Breast epithelium (tissue), 4 donors: ENCODE measurements at places on chromosomes 2 and 18.

GRCh38 chr2:131093006-131093695 lies at the start of gene FAM168B:
TSS of gene FAM168B (minus strand) at chr2:131093460. CDS start at chr2:131082646, 10,814 bp downstream.
- H3K27me3 ChIP-seq = no peaks in the 10 kb centered on the region
- DNase-seq = peak; percentile 80
- peak within 1 kb of the TSS; percentile 97 for H3K27ac ChIP-seq

- H3K4me3 ChIP-seq = no peak overlapping the region
- peak overlapping the region; percentile 56 for H3K27ac ChIP-seq
- peak; percentile 62 for DNase-seq
- no peaks in the 10 kb centered on the region for H3K27me3 ChIP-seq
These were observed 317.6 kb downstream of the TNS1 start for GRCh38 chr2:217685255-217685605.

DNA sequence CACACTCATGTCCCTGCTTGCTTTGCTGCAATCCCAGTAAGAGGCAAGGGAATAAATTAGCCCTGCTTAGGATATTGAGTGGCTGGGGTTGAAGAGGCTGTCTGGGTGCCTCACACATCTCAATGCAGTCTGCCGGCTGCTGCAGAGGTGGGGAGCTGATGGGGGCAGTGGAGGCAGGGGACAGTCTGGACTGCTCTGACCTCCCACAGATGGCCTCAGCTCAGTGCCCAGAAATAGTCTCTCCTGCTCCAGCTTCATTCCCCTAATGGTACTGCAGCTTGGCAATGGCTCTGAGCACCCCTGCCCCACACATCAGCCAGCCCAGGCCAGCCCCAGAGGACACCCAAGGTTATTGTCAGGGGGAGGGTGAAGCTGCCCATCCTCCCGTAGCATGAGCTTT lies 21.5 kb upstream of the TNS1 start:
- no peak overlapping the region for H3K27ac ChIP-seq
- peak; percentile 13 for DNase-seq
- H3K27me3 ChIP-seq = no peaks in the 10 kb centered on the region
- H3K4me3 ChIP-seq = no peak overlapping the region

DNA sequence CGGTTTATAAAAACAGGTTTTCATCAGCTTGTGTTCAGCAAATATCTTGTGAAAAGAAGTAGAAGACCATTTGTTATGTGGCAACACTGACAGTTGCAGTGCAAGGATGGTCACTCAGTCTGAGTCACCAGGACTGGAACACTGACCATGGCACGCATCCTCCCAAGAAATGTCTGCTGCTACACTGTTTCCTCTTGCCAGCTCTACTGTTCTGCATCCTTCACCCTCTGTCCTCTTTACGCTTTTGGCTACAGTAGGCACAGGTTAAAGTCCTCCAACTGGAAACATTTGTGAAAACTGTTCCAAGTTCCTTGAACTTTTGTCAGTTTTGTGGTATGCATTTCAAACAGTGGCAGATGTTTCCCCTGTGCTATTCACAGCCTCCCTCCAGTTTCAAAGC lies 39.4 kb downstream of the OSR1 start:
- H3K27me3 ChIP-seq = no peaks in the 10 kb centered on the region
- H3K4me1 ChIP-seq = no peaks in the 10 kb centered on the region
- H3K36me3 ChIP-seq = no peaks in the 10 kb centered on the region
- no peak for DNase-seq

DNA sequence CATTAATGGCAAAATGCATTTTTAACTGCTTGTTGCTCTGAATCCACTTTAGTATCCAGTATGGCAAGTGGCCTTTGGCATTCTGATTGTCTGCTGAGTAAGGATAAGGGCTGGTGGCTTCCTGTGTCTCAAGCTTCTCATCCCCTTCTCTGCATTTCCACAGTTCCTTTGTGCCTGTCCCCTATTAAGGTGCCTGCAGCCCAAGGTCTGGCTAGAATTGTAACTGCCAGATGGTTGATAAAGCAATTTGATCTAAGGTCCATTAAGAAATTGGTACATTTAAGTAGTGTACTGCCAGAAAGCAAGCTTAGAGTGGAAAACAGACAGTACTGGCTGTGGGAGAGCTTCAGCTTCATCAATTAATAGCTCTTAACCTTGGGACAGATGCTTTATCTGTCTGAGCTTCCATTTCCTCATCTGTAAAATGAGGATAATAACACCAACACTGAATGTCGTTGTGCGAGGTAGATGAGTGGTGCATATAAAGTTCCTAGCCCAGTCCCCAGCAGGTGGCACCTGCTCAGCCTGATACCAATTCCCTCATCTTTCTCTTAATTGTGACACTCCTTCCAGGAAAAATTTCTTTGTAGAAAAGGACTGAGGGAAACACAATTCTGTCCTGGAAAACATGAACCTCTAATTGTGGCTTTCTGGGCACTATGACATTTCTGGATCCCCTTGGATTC lies 570.6 kb upstream of the GCFC2 start:
- no peak overlapping the region for H3K4me3 ChIP-seq
- no peak overlapping the region for H3K27ac ChIP-seq
- no peaks in the 10 kb centered on the region for H3K36me3 ChIP-seq
- no peaks in the 10 kb centered on the region for H3K27me3 ChIP-seq
- H3K4me1 ChIP-seq = no peaks in the 10 kb centered on the region
- no peak for DNase-seq

GRCh38 chr2:156155319-156155718 lies 177.2 kb downstream of the NR4A2 start:
- no peak overlapping the region for H3K4me3 ChIP-seq
- H3K4me1 ChIP-seq = no peaks in the 10 kb centered on the region
- H3K27me3 ChIP-seq = no peaks in the 10 kb centered on the region
- no peak for DNase-seq
- H3K36me3 ChIP-seq = no peaks in the 10 kb centered on the region

DNA sequence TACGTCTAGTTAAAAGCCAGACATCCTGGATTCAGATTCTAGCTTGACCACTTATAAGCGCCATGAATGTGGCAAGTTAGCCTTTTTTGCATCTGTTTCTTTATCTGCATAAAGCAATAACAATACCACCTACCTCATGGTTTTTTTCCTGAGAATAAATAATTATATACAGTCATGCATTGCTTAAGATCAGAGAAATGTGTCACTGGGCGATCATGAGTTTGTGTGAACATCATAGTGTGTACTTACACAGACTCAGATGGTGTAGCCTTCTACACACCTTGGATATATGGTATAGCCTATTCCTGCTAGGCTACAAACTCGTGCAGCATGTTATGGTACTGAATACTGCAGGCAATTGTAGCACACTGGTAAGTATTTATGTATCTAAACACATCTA lies 84.7 kb upstream of the PELI1 start:
- DNase-seq = no peak
- H3K4me1 ChIP-seq = no peaks in the 10 kb centered on the region
- no peaks in the 10 kb centered on the region for H3K36me3 ChIP-seq
- no peak overlapping the region for H3K4me3 ChIP-seq
